Muscle of leg (tissue), 16 donors: ENCODE measurements at places on chromosomes 2 and 18. TPM values are rescaled to one million over a fixed set of nuclear protein-coding genes. Genes with fewer than 3 reads are reported as not detected.

KCTD18 gene
- 11.6 TPM for polyA plus RNA-seq

CERKL gene
- 7.8 TPM for polyA plus RNA-seq

GRCh38 chr2:40281021-40281940 is 170.6 kb downstream of the SLC8A1 start:
- DNase-seq = peak; percentile 55

DNA sequence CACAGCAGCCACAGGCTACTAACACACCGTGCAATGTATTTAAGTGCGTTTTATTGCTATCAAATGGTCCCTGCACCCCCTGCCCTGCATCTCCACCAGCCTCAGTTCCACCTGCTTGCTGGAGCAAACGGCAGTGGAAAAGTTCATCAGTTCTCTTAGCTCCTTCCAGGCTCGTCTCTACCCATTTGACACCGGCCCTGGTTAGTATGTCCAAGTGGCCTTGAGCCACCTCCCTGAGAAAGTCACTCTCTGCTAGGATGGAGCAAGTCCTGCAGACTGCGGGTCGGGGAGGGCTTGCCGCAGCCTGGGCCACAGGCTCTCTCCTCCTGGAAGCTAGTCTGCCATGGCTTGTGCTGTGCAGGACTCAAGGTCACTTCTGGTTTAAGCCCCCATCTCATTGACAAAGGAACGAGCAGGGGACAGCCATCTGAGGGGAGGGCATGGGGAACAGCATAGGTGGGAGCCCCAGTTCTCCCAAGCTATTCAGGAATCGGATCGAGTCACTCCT is 74.9 kb downstream of the RHOB start:
- DNase-seq = no peak
